Left renal pelvis (tissue), 4 donors: ENCODE measurements at places on chromosomes 2 and 18.

DNA sequence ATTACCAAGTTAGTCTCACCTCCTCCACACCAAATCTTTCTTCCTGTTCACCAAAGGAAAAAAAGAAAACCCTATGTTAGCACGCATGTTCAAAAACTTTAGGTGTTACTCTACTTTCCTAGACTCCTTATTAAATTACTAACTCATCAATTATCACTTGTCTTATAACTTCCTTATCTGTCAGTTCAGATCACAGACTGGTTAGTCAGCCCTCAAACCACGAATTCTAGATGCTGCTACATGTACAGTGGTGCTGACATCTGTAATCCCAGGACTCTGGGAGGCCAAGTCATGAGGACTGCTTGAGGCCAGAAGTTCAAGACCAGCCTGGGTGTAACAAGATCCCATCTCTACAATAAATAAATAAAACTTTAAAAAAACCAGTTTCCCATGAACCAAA lies 3.5 kb downstream of the YWHAQ start:
- no peak for DNase-seq

- no peak for DNase-seq
Observed at GRCh38 chr2:148177559-148177958, 156.7 kb downstream of the MBD5 start.

DNA sequence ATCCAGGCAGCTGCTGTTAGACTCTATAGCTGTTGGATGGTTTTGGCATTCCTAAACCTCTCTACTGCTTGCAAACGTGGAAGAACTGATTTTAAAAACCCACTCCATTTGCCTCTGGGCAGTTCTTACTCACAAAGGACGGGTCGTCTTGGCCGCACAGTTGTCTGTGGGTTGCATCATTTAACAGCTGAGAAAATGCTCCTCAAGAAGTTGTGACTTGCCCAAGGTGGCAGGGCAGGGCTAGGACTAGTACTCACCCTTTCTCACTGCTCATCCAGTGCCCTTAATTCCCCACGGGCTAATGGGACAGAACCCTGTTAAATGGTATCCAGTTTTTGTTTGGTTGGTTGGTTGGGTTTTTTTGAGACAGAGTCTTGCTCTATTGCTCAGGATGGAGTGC lies 997 bp upstream of the DRC1 start:
- DNase-seq = no peak

- no peak for DNase-seq
Observed at GRCh38 chr2:82803307-82803706, 1655.8 kb downstream of the SUCLG1 start.

DNA sequence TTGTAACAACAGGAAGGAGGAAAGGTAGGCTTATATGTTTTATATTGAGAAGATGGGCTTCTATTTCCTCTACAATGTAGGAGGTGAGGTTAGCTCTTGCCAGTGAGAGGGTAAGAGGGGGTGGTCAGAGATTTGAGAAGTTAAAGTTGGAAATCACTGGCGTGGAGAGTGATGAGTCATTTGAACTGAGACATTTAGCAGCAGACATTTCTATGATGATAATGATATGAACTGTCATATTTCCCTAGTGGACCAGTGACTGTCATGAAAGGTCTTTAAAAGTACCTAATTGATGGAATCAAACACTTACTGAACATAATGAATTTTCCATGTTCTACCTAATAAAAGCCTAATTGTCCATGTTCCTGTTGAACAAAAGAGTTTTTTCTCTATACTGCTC lies 126.1 kb downstream of the FAM161A start:
- no peak for DNase-seq

- no peak for DNase-seq
Observed at GRCh38 chr2:12009323-12009905, 263.0 kb downstream of the LPIN1 start.

- no peak for DNase-seq
Observed at GRCh38 chr2:44116319-44116718, 52.4 kb upstream of the PPM1B start.

DNA sequence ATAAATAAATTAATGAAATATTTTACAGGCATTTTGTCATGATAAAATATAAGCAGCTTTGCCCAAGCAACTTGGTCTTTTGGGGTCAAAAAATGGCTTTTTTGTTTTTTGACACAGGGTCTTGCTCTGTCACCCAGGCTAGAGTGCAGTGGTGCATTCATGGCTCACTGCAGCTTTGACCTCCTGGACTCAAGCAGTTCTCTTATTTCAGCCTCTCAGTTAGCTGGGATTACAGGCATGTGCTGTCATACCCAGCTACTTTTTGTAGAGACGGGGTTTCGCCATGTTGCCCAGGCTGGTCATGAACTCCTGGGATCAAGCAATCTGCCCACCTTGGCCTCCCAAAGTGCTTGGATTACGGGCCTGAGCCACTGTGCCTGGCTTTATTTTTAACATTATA lies 51.0 kb downstream of the ABI2 start:
- peak; percentile 6 for DNase-seq

- no peak for DNase-seq
Observed at GRCh38 chr2:196589419-196589818, 50.1 kb upstream of the CCDC150 start.

GRCh38 chr18:61973273-61974115 lies 80.7 kb upstream of the RNF152 start:
- DNase-seq = no peak

DNA sequence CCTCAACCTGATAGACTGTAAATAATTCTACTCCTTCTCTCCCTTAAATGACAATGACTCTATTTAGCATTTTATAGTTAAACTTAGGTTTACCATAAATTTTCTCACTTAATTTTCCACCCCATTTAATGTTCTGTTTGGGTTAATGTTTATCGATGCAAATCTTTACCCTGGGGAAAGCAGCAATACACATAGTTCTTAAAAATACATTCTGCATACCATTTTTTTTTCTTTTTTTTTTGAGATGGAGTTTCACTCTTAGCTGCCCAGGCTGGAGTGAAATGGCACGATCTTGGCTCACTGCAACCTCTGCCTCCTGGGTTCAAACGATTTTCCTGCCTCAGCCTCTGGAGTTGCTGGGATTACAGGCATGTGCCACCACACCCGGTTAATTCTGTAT lies 14.0 kb downstream of the STAM2 start:
- DNase-seq = no peak

DNA sequence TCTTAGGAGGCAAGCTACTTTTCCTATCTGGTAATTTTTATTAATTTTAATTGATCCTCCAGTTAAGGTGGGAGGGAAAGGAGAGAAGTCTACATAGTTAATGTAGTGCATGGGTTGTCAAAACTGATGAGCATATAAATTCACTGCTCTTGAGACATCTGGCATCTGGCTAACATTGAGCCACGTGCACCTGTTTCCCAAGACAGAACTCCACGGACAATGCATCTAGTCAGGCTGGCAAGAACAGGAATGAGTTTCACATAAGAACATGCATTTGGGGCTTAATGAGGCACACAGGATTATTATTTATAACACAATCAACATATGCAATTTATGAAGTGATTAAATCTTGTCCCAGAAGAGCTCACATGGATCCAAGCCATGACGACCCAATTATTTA lies 16.2 kb upstream of the RAB1A start:
- no peak for DNase-seq

- no peak for DNase-seq
Observed at GRCh38 chr2:69113627-69114026, 100.6 kb downstream of the ANTXR1 start.

DNA sequence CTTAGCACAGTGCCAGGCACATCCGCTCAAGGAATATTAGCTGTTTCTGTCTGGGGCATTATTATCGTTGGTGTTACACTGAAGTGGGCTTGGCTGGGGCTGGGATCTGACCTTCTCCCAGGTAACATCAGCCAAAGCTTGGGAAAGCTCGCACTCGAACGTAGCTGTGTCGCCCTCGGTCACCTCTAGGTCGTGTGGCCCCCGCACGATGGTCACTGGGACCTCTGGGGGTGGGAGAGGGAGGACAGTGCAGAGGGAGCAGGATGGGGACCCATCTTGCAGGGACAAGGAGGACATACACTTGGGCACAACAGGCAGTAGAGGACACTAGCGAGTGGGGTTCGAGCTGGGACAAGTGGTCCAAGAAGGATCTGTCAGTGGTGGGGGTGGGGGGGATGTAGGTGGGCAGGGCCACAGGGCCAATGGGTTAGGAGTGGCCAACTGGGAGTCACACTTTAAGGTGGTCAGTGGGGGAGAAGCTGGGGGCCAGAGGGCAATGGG lies 9.7 kb downstream of the TMEM198 start:
- no peak for DNase-seq

DNA sequence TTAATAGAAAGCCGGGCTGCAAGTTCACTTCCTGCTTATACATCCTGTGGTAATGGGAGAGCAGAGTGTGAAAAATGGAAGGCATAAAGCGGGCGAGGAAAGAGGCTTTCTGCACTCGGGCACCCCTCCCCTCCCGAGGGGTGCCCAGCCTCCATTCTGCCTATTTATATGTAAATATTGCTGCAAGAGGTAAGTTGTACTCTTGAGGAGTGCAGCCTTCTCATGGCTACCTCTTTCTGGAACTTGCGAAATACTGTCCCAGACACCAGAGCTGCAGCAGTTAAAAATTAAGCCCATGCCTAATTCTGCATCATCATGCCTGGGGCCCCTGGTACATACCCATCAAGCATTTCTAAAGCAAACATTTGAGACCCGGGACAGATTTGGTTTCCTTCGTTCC lies 156.0 kb downstream of the GBX2 start:
- no peak for DNase-seq

DNA sequence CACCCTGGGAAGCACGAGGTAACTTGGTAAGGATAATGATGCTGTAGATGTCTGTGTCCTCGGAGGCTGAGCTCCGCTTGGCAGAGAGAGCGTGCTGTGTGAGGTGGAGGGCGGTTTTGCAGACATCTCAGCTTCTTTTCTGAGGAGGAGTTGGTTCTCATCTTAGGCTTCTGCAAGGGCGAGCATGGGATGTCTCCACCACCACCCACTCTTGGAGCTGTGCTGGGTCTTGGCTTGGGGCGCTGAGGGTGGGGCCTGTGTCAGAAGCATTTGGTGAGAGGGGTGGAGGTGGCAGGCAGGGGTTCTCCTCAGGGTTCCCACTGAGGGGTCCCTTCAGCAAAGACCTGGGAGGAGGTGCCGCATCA lies 9.2 kb downstream of the OXER1 start:
- DNase-seq = no peak

- peak; percentile 36 for DNase-seq
Observed at GRCh38 chr2:45458909-45459563, 152.0 kb downstream of the SRBD1 start.

DNA sequence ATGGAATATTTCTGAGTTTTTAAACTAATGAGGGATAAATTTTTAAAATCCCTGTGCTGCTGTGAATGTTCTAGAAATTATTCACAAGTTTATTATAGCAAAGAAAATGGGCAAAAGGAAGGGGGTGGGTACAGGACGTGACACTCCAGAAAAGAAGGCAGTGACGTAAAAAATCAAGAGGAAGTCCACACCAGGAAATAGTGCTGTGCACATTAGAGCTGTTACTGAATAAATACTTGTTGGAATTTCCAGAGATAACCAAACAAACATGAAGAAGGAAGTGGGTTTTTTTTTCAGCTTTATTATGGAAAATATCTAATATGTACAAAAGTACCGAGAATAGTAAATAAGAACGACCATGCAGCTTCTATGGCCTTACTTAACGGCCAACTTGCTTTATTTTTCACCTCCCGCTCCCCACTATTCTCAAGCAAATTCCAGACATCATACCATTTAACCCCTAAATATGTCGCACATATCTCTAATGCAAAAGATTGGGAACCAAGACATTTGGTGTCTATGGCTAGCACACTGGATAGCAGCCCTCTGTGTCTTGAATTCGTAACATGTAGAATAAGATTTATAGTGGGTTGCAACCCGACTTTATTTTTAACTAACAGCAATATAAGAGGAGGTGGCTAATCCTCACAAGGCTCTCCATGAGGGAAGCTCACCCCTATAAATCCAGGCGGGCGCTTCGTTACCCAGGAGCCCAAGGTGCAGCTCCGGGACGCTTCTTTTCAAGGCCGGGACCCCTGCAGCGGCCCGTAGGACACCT lies 580 bp upstream of the NDUFV2 start:
- no peak for DNase-seq

GRCh38 chr18:59189008-59189407 lies 30.9 kb upstream of the GRP start:
- no peak for DNase-seq

DNA sequence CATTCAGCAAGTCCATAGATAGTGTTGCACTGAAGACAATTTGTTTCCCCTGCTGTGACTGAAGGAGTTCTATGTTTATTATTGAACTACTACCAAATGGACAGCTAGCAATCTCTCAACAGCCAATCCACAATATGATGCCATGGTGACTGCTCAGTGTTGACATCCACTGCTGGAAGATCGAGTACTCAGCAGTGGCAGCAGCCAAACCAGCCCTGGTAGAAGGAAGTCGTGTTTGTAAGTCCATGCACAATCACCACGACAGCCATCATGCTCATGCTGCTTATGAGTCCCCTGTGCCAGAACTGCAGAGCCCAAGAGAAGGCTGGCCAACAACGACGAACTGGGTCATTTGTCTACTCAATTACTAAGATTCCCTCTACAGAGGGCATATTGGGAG lies 66.4 kb downstream of the OSR1 start:
- no peak for DNase-seq

DNA sequence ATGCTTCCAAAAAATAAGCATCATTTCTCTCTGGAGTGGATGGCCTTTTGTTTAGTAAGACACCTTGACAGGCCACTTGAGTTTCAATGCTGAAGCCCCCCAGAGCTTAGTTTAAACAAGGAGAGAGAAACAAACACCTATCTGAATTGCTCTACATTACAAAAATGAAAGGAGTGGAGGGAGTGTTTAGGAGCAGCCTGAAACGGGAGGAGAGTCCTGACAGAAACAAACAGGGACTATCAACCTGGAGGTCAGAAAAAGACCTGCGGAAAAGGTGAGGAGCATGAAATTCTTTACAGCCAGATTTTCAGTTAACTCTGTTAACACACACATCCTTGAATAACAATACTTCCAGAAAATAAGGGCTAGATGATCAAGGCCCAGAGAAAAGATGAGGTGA lies 126.2 kb downstream of the NR4A2 start:
- DNase-seq = no peak
